ENCODE measurements at places on chromosomes 13 and 19. TPM values are rescaled to one million over a fixed set of nuclear protein-coding genes. Genes with fewer than 3 reads are reported as not detected.

GRCh38 chr13:43963726-43964125 lies 84.0 kb downstream of the LACC1 start:
- H3K4me1 ChIP-seq = no peaks in the 10 kb centered on the region
- DNase-seq = no peak
- no peak overlapping the region for H3K4me3 ChIP-seq
- H3K36me3 ChIP-seq = no peaks in the 10 kb centered on the region

- H3K4me1 ChIP-seq = no peaks in the 10 kb centered on the region
- no peak for DNase-seq
- no peak overlapping the region for H3K4me3 ChIP-seq
- H3K27me3 ChIP-seq = no peaks in the 10 kb centered on the region
These were observed 18.6 kb upstream of the IRGC start for GRCh38 chr19:43697295-43697694.

GRCh38 chr13:106176117-106176516 lies 359.3 kb downstream of the EFNB2 start:
- no peak overlapping the region for H3K4me3 ChIP-seq
- no peak for DNase-seq
- H3K27me3 ChIP-seq = no peaks in the 10 kb centered on the region
- no peaks in the 10 kb centered on the region for H3K36me3 ChIP-seq

DNA sequence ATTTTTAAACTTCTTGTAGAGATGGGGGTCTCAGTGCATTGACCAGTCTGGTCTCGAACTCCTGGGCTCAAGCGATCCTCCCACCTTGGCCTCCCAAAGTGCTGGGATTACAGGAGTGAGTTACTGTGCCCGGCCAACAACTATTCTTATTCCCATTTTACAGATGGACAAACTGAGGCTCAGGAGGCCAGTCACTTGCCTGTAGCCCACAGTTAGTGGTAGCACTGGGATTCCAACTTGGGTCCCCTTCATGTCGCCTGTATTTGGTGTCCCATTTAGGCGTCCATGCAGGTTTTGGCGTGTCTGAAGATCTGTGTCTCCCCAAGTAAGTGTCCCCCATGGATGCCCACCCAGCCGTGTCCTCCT lies 791 bp upstream of the AXL start:
- H3K36me3 ChIP-seq = peaks cover 7% of the 10 kb centered on the region
- peak overlapping the region; percentile 95 for H3K27ac ChIP-seq
- H3K27me3 ChIP-seq = no peaks in the 10 kb centered on the region
- peaks cover 18% of the 10 kb centered on the region for H3K4me1 ChIP-seq

The ZNF497 gene
- not detected for total RNA-seq

GRCh38 chr13:91714855-91715254 lies 316.4 kb downstream of the GPC5 start:
- no peak overlapping the region for H3K27ac ChIP-seq
- no peak for DNase-seq
- H3K4me3 ChIP-seq = no peak overlapping the region
- no peaks in the 10 kb centered on the region for H3K4me1 ChIP-seq

The UGGT2 gene
- total RNA-seq = 26.0 TPM

The ZNF730 gene
- not detected for total RNA-seq

- H3K27ac ChIP-seq = no peak overlapping the region
- no peaks in the 10 kb centered on the region for H3K27me3 ChIP-seq
- no peaks in the 10 kb centered on the region for H3K4me1 ChIP-seq
- DNase-seq = no peak
- H3K36me3 ChIP-seq = no peaks in the 10 kb centered on the region
- H3K4me3 ChIP-seq = no peak overlapping the region
These were observed 1135.9 kb upstream of the PCDH20 start for GRCh38 chr13:62551588-62551987.

- H3K4me3 ChIP-seq = no peak overlapping the region
- H3K27ac ChIP-seq = no peak overlapping the region
- H3K4me1 ChIP-seq = no peaks in the 10 kb centered on the region
- DNase-seq = no peak
- no peaks in the 10 kb centered on the region for H3K36me3 ChIP-seq
These were observed 513.6 kb downstream of the IRS2 start for GRCh38 chr13:109272595-109273325.

- H3K4me1 ChIP-seq = peaks cover 4% of the 10 kb centered on the region
- no peaks in the 10 kb centered on the region for H3K27me3 ChIP-seq
- H3K4me3 ChIP-seq = no peak overlapping the region
- no peak overlapping the region for H3K27ac ChIP-seq
- H3K36me3 ChIP-seq = no peaks in the 10 kb centered on the region
These were observed 56.8 kb downstream of the KLF12 start for GRCh38 chr13:74077375-74077774.

DNA sequence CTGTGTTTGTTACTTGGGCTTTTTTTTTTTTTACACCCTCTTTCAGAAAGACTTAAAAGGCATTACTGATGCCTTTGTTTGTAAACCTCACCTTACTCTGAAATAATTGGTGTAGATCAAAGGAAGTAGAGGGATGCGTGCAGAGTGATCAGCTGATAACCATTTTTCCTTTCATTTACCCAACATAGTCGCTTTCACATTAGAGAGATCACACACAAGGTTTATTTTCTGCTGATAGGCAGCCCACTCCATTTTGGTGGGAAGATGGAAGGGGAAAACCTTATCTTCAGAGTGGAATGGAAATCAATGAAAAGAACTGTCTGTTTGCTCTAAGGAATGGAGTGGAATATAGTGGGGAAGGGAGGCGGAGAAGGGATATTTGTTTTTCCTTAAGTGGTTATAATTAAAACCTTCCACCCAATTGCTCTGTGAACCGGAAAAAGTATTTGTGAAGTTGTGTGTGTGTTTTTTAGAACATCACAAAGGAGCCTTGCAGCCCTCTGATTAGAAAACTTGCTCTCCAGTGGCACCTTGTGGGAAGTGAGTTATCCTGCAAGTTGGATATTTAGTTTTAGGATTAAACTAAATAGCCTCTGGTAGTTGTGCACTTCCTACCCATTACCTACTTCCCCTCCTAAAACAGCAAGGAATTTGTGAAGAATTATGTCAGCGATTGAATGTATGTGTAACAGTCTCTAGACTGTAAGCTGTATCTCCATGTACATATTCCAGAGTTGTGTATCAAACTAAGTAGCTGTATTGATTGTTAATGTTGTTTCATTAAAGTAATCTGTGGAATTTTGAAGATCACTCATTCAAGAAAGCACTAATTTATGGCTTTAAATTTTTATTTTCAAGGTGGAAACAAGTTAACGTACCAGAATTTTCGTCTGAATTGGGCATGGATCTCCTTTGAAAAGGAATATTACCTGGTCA lies 76.8 kb downstream of the FREM2 start:
- H3K27ac ChIP-seq = no peak overlapping the region
- no peaks in the 10 kb centered on the region for H3K36me3 ChIP-seq
- no peak for DNase-seq
- H3K27me3 ChIP-seq = no peaks in the 10 kb centered on the region
- H3K4me3 ChIP-seq = no peak overlapping the region
- no peaks in the 10 kb centered on the region for H3K4me1 ChIP-seq

- no peak for DNase-seq
- no peaks in the 10 kb centered on the region for H3K36me3 ChIP-seq
- H3K27ac ChIP-seq = no peak overlapping the region
- no peak overlapping the region for H3K4me3 ChIP-seq
These were observed 25.1 kb downstream of the TMEM161A start for GRCh38 chr19:19113040-19113626.

GRCh38 chr19:50939596-50939995 lies 13.2 kb downstream of the KLK5 start:
- DNase-seq = no peak
- H3K27ac ChIP-seq = no peak overlapping the region
- no peak overlapping the region for H3K4me3 ChIP-seq
- H3K36me3 ChIP-seq = no peaks in the 10 kb centered on the region
- H3K27me3 ChIP-seq = no peaks in the 10 kb centered on the region

The ZNF154 gene
- 0.11 TPM for total RNA-seq

The AZU1 gene
- total RNA-seq = not detected

DNA sequence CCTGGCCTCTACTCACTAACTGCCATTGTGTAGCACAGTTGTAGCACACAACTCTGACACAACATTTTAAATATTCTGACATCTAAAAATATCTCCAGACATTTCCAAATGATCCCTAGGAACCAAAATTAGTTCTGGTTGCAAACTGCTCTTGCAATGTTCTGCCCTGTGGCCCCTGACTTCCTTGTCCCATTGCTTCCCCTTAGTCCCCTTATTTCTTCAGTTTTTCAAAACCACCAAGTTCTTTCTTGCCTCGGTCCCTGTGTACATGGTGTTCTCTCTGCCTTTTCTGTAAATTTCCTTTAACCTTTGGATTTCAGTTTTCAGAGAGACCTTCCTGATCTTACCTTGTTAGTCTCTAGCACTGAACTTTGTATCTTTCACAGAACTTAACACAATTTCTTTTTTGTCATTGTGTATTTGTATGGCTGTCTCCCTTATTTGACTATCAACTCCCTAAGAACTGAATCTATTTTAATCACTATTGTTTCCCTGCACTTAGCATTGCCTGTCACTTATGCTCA lies 87.6 kb upstream of the MLNR start:
- peaks cover 30% of the 10 kb centered on the region for H3K36me3 ChIP-seq
- no peak overlapping the region for H3K27ac ChIP-seq
- DNase-seq = no peak
- H3K4me3 ChIP-seq = no peak overlapping the region

DNA sequence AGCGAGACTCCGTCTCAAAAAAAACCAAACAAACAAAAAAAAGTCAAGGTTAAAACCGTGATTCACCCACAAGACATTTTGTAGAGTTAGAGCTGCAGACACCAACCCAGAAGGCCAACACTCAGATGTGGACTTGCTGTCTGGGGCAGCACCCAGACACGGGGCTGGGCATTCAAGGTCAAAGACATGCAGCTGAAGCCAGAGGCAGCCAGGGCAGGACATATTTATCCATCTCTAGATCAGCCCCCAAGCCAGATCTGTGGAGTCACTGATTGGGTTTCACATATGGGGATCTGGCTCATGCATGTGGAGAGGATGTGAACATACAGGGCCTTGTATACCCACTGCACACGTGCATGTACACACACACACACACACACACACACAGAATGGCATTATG lies 3.6 kb downstream of the KLK15 start:
- no peak overlapping the region for H3K27ac ChIP-seq
- no peak for DNase-seq
- H3K4me3 ChIP-seq = no peak overlapping the region
- no peaks in the 10 kb centered on the region for H3K36me3 ChIP-seq

DNA sequence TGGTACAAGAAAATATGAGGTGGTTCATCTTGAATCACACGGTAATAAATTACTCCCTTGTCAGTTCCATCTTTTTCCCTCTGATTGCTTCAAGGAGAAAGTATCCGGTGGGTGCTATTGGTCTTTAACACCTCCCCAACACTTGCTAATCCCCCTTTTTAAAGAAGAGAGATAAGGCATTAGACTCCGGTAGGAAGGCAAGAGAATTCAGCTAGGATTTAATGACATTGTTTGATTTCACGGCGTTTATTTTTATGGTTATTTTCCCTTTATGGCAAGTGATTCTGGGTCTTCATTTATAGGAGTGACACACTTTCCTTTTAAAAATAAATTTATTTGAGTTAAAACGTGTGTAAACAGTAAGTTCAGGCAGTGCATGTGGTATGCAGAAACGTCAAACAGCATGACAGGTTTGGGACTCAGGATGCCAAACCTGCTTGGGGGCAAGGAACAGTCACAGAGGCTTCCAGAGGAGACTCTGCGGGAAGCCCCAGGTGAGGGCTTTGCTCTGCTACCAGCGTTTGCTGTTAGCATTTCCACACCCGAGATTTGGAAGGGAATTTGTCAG lies 36.5 kb downstream of the TSHZ3 start:
- no peak overlapping the region for H3K4me3 ChIP-seq
- H3K27me3 ChIP-seq = no peaks in the 10 kb centered on the region
- no peak overlapping the region for H3K27ac ChIP-seq
- no peaks in the 10 kb centered on the region for H3K4me1 ChIP-seq
- H3K36me3 ChIP-seq = no peaks in the 10 kb centered on the region

DNA sequence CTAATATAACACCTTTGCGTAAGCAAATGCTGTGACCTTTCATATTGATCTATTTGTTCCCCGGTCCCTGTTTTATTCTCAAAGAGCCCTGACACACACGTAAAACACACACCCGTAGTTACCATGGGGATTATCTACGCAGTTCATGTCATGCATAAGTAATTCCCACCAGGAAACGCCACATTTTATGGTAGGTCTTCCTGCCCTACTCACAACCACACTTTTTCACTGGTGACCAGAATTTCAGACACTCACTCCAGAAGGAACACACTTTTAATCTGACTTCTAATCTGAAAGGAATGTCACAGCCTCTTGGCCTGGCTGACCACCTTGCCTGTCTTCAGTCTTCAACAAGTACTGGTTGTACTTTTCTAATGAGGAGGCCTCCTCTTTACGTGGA lies 46.8 kb downstream of the SLC7A1 start:
- no peak for DNase-seq
- H3K4me1 ChIP-seq = no peaks in the 10 kb centered on the region
- H3K27me3 ChIP-seq = no peaks in the 10 kb centered on the region
- no peak overlapping the region for H3K27ac ChIP-seq
- H3K36me3 ChIP-seq = peaks cover 42% of the 10 kb centered on the region

- DNase-seq = no peak
- no peaks in the 10 kb centered on the region for H3K36me3 ChIP-seq
- no peaks in the 10 kb centered on the region for H3K27me3 ChIP-seq
- no peak overlapping the region for H3K27ac ChIP-seq
- H3K4me3 ChIP-seq = no peak overlapping the region
These were observed 34.5 kb upstream of the FAM216B start for GRCh38 chr13:42746866-42747265.

GRCh38 chr19:41699231-41699967 lies 9.0 kb upstream of the CEACAM5 start:
- no peaks in the 10 kb centered on the region for H3K4me1 ChIP-seq
- peak; percentile 57 for DNase-seq
- H3K27me3 ChIP-seq = no peaks in the 10 kb centered on the region
- H3K4me3 ChIP-seq = no peak overlapping the region
- no peaks in the 10 kb centered on the region for H3K36me3 ChIP-seq

GRCh38 chr13:21738630-21739029 lies 67.8 kb downstream of the FGF9 start:
- no peaks in the 10 kb centered on the region for H3K4me1 ChIP-seq
- no peak overlapping the region for H3K4me3 ChIP-seq
- no peak for DNase-seq
- no peaks in the 10 kb centered on the region for H3K36me3 ChIP-seq
- H3K27me3 ChIP-seq = no peaks in the 10 kb centered on the region

The FFAR1 gene
- total RNA-seq = not detected
